ENCODE measurements at places on chromosomes 1 and 21.

DNA sequence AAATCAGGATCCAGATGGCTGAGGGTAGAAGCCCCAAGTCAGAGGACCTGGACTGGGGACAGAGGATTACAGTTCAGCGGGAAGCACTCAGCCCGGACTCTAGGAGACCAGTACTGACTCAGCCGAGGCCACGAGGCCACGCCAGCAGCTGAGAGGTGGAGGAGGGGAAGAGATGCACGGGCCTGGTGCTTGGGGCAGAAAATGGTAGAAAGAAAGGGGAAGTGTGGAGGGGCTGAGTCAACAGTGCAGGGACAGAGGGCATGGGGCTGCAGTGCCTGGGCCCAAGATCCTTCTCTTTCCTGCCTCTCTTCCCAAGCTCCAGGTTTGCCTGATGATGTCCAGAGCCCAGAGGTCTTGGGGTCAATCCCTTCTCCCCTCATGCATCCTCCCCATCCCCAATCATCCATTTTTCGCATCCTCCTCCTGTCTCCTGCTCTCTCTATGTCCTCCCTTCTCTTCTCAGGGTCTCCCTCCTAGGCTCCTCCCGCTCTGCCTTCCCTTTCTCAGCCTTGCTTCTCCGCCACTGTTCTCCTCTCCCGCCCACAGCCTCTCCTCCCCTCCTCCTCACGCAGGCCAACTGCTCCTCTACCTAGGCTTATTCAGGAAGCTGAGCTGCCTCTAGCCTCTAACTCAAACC, 7.7 kb downstream of the ARHGEF2 start:
- H3K27ac ChIP-seq: peak overlapping the region; percentile 95
- no peaks in the 10 kb centered on the region for H3K27me3 ChIP-seq
- peaks cover 2% of the 10 kb centered on the region for H3K36me3 ChIP-seq

DNA sequence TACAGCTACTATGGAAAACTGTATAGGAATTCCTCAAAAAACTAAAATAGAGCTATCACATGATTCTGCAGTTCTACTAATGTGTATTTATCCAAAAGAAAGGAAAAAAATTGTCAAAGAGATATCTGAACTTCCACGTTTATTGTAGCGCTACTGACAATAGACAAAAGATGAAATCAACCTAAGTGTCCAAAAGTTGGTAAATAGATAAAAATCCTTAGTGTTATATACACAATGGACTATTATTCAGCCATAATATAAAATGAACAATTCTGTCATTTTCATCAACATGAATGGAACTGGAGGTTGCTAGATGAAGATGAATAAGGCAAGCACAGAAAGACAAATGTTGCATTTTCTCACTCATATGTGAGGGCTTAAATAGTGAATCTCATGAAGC, 1492.1 kb downstream of the MRPL39 start:
- H3K36me3 ChIP-seq: no peaks in the 10 kb centered on the region
- no peak overlapping the region for H3K27ac ChIP-seq
- peaks cover 2% of the 10 kb centered on the region for H3K27me3 ChIP-seq
- H3K4me1 ChIP-seq: no peaks in the 10 kb centered on the region

DNA sequence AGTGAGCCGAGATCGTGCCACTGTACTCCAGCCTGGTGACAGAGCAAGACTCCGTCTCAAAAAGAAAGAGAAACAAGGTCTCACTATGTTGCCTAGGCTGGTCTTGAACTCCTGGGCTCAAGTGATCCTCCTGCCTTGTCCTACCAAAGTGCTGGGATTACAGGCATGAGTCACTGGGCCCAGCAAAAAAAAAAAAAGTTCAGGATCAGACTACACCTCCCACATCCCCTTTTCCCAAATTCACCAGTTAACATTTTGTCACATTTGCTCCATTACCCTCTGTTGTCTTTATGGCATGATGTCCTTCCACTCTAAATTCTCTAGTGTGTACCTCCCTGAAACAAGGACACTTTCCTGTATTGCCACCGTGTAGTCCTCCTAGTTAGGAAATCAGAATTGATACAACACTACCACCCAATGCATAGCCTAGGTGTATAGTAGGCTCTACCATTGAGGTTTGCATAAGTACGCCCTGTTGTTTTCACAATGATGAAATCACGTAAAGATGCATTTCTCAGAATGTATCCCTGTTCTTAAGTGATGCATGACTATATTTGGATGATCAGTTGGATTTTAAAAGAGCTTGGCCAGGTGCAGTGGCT, 10.7 kb downstream of the SPEN start:
- H3K36me3 ChIP-seq: no peaks in the 10 kb centered on the region
- DNase-seq: no peak
- H3K27me3 ChIP-seq: no peaks in the 10 kb centered on the region

GRCh38 chr1:118388301-118388959, 203.4 kb upstream of the SPAG17 start:
- H3K4me1 ChIP-seq: no peaks in the 10 kb centered on the region
- H3K27me3 ChIP-seq: no peaks in the 10 kb centered on the region
- H3K4me3 ChIP-seq: no peak overlapping the region
- H3K27ac ChIP-seq: no peak overlapping the region
- DNase-seq: no peak

- peaks cover 7% of the 10 kb centered on the region for H3K4me1 ChIP-seq
- H3K36me3 ChIP-seq: no peaks in the 10 kb centered on the region
- peak; percentile 39 for DNase-seq
- H3K27me3 ChIP-seq: peaks cover 1% of the 10 kb centered on the region
- H3K4me3 ChIP-seq: peak overlapping the region; percentile 27
These were observed 125.9 kb downstream of the DMRTB1 start for GRCh38 chr1:53585129-53585528.

GRCh38 chr1:32447469-32448185, 17.2 kb upstream of the ZBTB8B start:
- no peak overlapping the region for H3K4me3 ChIP-seq
- no peak for DNase-seq
- H3K27ac ChIP-seq: no peak overlapping the region
- peaks cover 42% of the 10 kb centered on the region for H3K27me3 ChIP-seq

DNA sequence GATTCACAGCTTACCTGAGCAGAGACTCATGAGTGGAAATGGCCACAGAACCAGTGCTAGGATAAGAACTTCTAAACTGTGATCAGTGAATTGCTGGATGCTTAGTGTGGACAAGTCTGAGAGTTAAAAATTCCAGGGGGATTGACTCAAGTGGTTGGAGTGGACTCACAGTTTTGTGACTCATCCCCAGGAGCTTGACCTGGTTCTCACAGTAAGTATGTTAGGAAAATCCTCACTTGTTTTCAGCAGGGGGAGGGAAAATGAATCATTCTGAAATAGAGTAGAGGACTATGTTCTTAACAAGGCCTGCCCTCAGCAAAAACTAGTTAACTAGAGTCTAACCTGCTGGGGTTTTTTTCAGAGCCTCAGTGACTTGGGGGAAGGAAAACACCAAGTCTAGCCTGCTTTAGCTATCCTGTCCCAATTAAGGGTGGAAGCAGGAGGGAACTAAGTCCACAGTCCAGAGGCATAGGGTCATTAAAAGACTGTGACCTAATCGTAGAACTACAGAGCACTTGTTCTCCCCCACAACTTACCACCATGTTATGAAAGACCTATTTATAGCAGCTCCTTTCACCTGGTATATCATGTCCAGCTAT, 6.1 kb upstream of the CDC73 start:
- H3K4me3 ChIP-seq: no peak overlapping the region
- H3K27me3 ChIP-seq: no peaks in the 10 kb centered on the region
- no peaks in the 10 kb centered on the region for H3K4me1 ChIP-seq
- H3K27ac ChIP-seq: no peak overlapping the region
- no peak for DNase-seq

DNA sequence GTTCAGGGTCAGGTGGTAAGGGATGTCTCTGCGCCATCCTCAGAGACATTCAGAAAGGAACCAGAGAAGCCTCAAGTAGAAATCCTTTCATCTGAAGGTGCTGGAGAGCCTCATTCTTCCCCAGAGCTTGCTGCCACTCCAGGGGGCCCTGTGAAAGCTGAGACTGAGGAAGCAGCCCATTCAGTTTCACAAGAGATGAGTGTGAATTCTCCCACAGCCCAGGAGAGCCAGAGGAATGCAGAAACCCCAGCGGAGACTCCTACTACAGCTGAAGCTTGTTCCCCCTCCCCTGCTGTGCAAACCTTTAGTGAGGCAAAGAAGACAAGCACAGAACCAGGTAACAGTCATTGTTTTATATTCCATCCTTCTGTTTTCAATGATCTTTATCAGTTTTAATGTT, 38.7 kb downstream of the ZBTB40 start:
- no peak overlapping the region for H3K4me3 ChIP-seq
- DNase-seq: no peak
- no peak overlapping the region for H3K27ac ChIP-seq
- peaks cover 13% of the 10 kb centered on the region for H3K36me3 ChIP-seq
- peaks cover 9% of the 10 kb centered on the region for H3K4me1 ChIP-seq
- no peaks in the 10 kb centered on the region for H3K27me3 ChIP-seq

GRCh38 chr1:203860396-203861025, 888 bp upstream of the SNRPE start:
- no peaks in the 10 kb centered on the region for H3K27me3 ChIP-seq
- peak overlapping the region; percentile 98 for H3K4me3 ChIP-seq
- H3K36me3 ChIP-seq: peaks cover 5% of the 10 kb centered on the region
- DNase-seq: no peak
- H3K27ac ChIP-seq: peak overlapping the region; percentile 100
- H3K4me1 ChIP-seq: peaks cover 24% of the 10 kb centered on the region

GRCh38 chr1:79042117-79042516, 35.6 kb upstream of the ADGRL4 start:
- H3K27me3 ChIP-seq: no peaks in the 10 kb centered on the region
- H3K27ac ChIP-seq: no peak overlapping the region
- no peak for DNase-seq
- H3K4me3 ChIP-seq: no peak overlapping the region
- no peaks in the 10 kb centered on the region for H3K4me1 ChIP-seq

- DNase-seq: no peak
- H3K36me3 ChIP-seq: no peaks in the 10 kb centered on the region
- H3K27ac ChIP-seq: no peak overlapping the region
- no peaks in the 10 kb centered on the region for H3K27me3 ChIP-seq
These were observed 177.2 kb downstream of the PLPPR4 start for GRCh38 chr1:99441299-99442095.

- H3K27ac ChIP-seq: no peak overlapping the region
- DNase-seq: no peak
- no peaks in the 10 kb centered on the region for H3K4me1 ChIP-seq
- H3K4me3 ChIP-seq: no peak overlapping the region
- no peaks in the 10 kb centered on the region for H3K36me3 ChIP-seq
These were observed 32.8 kb upstream of the PTBP2 start for GRCh38 chr1:96688767-96689166.

DNA sequence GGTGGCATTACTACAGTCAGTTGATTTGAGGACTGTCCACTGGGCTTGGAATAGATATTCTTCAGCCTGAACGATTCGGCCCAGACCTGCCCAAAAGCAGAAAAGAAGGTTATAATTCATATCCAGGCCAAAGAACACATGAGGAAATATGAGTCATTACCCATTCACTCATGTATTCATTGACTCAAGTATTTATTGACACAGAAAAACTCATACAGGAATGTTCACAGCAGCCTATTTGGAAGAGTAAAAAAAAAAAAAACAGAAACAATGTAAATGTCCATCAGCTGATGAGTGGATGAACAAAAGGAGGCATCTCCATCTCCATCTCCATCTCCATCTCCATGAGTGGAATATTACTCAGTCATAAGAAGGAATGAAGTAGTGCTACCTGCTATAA, 15.9 kb downstream of the ZMYND12 start:
- no peak for DNase-seq
- H3K27me3 ChIP-seq: no peaks in the 10 kb centered on the region
- H3K4me3 ChIP-seq: no peak overlapping the region
- no peaks in the 10 kb centered on the region for H3K4me1 ChIP-seq
- H3K27ac ChIP-seq: no peak overlapping the region

DNA sequence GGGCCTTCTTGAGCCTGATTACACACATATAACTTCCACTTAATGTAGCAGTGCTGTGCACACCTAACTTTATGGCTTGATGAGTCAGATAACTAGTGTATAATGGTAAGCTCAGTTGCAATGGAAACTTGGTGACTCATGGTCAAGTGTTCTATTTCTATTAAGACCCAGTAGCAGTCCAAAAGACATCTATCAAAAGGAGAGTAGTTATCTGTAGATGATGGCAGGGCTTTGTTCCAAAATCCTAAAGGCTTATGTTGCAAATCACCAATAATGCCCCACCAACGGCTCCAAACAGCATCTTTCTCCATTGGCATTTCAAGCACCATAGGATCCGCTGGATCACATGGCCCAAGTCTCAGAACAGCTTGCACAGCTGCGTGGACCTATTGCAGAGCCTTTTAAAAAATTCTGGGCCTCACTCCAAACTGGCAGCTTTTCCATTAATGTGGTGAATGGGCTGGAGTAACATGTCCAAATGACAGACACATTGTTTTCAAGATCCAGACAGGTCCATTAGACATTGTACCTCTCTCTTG, 566.8 kb upstream of the USP24 start:
- no peak for DNase-seq
- no peak overlapping the region for H3K27ac ChIP-seq
- no peaks in the 10 kb centered on the region for H3K27me3 ChIP-seq
- no peak overlapping the region for H3K4me3 ChIP-seq
- H3K4me1 ChIP-seq: no peaks in the 10 kb centered on the region

- no peak overlapping the region for H3K4me3 ChIP-seq
These were observed 304.7 kb downstream of the DUSP10 start for GRCh38 chr1:221437171-221437570.

GRCh38 chr1:29539971-29540370, 303.6 kb downstream of the PTPRU start:
- no peak for DNase-seq
- H3K4me1 ChIP-seq: no peaks in the 10 kb centered on the region
- H3K27me3 ChIP-seq: no peaks in the 10 kb centered on the region

- H3K4me1 ChIP-seq: peaks cover 24% of the 10 kb centered on the region
- no peak overlapping the region for H3K27ac ChIP-seq
- H3K36me3 ChIP-seq: peaks cover 16% of the 10 kb centered on the region
- DNase-seq: no peak
These were observed 10.0 kb downstream of the LRRC40 start for GRCh38 chr1:70195342-70195741.

DNA sequence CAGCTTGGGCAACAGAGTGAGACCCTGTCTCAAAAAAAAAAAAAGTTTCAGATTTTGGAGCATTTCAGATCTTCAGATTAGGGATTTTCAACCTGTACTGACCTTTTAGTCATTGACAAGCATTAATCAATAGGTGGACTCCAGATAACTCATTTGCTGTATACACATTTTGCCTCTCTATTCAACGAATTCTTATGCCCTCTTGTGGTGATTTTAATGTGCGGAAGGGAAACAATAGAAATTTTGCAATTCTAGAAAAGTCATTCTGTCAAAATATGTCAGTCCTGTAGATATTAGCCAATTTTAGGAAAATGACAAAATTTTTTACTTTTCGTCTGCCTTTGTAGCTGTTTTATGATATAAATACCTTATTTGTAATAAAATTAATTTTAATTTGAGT, 11.6 kb upstream of the OR2G2 start:
- H3K4me1 ChIP-seq: no peaks in the 10 kb centered on the region
- H3K36me3 ChIP-seq: peaks cover 2% of the 10 kb centered on the region

DNA sequence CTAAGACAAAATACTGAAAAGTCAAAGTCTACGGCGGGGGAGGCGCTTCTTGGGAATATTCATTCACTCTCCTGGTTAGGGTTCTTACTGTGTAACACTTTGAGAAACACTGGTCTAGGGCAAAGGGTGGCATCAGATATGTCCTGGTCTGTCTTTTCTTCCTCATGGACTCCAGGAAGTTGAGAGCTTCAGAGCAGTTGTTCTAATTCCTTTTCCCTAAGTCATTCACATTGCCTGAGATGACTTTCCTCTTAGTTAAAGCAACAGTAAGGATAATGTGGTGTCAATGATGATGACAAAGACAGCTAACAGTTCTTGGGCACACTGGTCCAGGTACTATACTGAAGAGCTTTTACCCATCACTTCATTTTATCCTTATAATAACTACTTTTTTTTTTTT, 27.0 kb downstream of the FGGY start:
- peaks cover 25% of the 10 kb centered on the region for H3K36me3 ChIP-seq
- DNase-seq: no peak
- H3K4me3 ChIP-seq: no peak overlapping the region
- peaks cover 8% of the 10 kb centered on the region for H3K4me1 ChIP-seq
- no peak overlapping the region for H3K27ac ChIP-seq

All from naive thymus-derived CD8-positive, alpha-beta T cell (primary cell).